ENCODE measurements at places on chromosomes 2 and 18.

- no peak for DNase-seq
These were observed 263.5 kb downstream of the FHOD3 start for GRCh38 chr18:36561046-36561445.

GRCh38 chr18:10060469-10060782 lies 146.6 kb downstream of the VAPA start:
- no peak for DNase-seq

DNA sequence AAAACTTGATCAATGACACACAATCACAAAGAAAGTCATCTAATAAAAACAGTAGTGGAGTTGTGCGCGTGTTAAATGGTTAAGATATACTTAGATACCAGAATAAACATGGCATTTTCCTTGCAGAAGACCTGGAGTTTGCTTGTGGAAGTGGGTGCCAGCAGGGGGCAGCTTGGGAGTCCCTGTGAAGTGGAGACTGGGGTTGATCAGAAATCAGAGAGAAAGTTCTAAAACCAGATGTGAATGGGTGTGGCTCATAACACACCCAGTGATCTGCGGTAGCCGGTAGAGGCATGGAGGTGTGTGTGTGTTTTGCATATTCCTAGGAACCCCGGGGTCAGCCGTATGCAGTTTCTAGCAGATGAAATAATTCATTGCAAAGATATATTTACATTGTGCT lies 300.1 kb upstream of the TRIB2 start:
- DNase-seq: peak; percentile 20

DNA sequence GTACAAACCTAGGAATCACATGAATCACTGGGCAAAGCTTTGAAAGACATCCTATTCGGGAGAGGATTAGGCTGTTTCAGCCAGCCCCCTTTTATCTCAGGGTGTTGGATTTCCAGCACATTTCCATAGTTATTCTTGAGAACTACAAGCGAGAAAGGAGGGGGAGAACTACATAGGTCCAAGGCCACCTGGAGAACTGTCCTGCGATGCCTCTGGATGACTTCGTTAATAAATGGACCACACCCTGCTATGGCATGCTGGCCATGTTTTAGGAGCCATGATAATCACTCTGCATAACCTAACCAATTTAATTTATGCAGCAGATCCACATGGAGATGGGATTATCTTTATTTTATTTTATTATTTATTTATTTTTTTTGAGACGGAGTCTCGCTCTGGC lies 29.9 kb downstream of the RHBDD1 start:
- no peak for DNase-seq

GRCh38 chr2:68715353-68716041 lies 19.1 kb upstream of the ARHGAP25 start:
- no peak for DNase-seq

GRCh38 chr2:219474285-219475060 lies 24.2 kb upstream of the GMPPA start:
- DNase-seq: no peak

- DNase-seq: no peak
These were observed 58.1 kb upstream of the FOSL2 start for GRCh38 chr2:28334527-28334894.

DNA sequence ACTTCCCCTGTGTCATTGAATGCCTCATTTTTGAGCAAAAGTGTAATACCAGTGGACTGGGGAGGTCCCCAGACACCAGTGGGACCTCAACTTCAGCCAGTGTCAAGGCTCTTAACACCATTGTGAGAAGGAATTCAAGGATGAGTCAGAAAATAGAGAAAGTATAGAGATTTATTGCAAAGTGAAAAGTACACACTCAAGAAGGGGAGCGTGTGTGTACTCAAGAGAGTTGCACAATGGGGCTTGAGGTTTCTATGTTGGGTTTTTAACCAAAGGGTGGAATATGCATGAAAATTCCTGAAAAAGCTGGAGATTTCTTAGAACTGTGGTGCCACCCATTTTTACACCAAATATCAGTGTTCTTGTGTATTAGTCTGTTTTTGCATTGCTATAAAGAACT lies 81.9 kb downstream of the ADCYAP1 start:
- DNase-seq: no peak
